ENCODE measurements at places on chromosomes 7 and 10. TPM values are rescaled to one million over a fixed set of nuclear protein-coding genes. Genes with fewer than 3 reads are reported as not detected.
A peak's percentile ranks its signal among the peaks of the same experiment; 100 is the strongest.

GRCh38 chr7:151342811-151343210 is 1.2 kb downstream of the NUB1 start:
- H3K4me3 ChIP-seq: peak overlapping the region; percentile 83
- no peaks in the 10 kb centered on the region for H3K27me3 ChIP-seq
- H3K36me3 ChIP-seq: peaks cover 39% of the 10 kb centered on the region
- H3K4me1 ChIP-seq: peaks cover 34% of the 10 kb centered on the region

DNA sequence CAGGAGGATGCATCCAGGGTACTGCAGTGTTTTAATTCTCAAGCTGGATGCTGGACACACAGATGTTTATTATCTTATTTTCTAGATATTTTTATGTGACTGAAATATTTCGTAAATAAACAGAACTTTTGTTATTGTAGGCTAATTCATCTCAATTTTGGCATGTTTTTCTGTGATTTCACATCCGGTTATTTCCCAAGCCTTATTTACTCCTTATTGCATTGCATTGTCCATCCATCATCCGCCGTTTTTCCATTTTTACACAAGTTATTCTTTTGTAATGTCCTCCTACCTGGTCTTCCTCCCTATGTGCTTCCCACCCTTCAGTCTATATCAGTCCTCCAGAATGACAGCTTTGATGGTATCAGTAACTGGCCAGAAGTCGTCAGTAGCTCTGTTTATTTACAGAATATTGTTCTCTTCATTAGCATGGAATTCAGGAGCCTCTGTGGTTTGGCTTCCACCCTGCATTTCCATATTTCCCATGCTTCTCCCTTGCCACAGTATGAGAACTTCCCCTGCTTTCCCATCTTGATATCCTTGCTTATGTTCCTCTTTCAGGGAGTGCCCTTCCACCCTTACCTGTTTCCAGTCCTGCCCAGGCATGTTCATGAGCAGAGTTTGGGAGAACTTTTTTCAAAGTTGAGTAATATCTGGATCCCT is 16.1 kb downstream of the GNAI1 start:
- H3K27ac ChIP-seq: no peak overlapping the region
- H3K4me3 ChIP-seq: no peak overlapping the region

DNA sequence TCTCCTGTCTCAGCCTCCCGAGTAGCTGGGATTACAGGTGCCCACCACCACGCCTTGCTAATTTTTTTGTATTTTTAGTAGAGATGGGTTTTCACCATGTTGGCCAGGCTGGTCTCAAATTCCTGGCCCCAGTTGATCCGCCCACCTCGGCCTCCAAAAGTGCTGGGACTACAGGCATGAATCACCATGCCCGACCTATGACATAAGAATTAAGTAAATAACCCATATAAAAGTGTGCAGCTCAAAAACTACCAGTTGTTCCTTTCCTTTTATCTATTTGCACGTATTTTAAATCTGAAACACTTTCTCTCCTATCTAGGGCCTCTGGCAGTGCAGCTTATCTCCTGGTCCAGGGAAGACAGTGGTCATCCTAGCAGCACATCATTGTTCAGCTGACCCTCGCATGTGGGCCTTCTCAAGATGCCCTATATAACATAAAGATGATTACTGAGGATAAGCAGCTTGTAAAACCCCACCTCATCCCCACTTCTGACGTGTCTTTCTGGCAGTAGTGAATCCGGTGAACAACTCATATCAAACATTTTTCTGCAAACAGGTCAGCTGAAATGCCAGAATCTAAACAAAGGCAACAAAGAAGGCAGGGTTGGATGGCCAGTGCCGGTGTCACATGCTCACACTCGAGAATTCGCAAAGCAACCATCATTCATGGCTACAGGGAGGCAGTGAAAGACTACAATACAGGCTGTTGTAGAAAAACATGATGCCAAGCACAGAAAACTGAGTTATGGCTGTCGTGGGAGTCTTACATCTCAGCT is 36.0 kb upstream of the KCNIP2 start:
- DNase-seq: no peak
- peaks cover 5% of the 10 kb centered on the region for H3K36me3 ChIP-seq
- H3K27ac ChIP-seq: no peak overlapping the region
- H3K4me1 ChIP-seq: peaks cover 15% of the 10 kb centered on the region

DNA sequence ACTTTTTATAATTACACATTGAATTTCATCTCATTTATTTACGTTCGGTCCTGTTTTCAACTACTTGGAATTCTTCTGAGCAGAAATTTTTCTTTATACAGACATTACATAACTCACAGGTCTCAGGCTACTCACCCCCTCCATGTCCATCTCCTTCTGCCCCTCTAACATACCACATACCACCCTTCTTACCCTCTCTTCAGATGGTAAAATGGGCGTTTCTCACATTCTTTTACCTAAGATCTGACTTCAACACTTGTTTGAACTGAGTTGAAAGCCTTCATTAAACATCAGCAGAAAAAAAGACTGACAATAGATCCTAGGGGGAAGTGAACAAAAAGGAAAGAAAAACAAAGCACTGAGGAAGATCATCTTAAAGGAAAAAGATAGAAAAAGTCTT is 309.7 kb downstream of the CTNNA3 start:
- H3K4me1 ChIP-seq: no peaks in the 10 kb centered on the region
- H3K27me3 ChIP-seq: peaks cover 6% of the 10 kb centered on the region
- H3K27ac ChIP-seq: no peak overlapping the region
- H3K36me3 ChIP-seq: no peaks in the 10 kb centered on the region

GRCh38 chr10:111739125-111739873 is 444.3 kb downstream of the GPAM start:
- no peaks in the 10 kb centered on the region for H3K36me3 ChIP-seq
- DNase-seq: no peak
- no peaks in the 10 kb centered on the region for H3K27me3 ChIP-seq
- no peak overlapping the region for H3K27ac ChIP-seq
- H3K4me1 ChIP-seq: no peaks in the 10 kb centered on the region

DNA sequence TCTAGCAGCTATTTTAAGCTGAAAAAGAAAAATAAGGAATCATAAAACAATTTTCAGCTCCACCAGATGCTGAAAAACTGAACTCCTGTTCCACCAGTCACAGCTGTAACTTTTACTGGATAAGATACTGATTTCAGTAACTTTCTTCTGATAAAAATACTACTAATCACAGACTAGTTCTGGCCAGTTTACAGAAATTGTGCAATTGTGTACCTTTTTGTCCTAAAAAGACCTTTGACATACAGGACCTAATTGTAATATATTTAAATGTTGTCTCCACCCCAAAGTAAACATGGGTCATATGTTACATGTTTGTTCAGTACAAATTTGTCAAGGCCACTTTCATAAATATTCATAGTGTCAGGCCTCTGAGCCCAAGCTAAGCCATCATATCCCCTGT is 27.1 kb upstream of the PIP start:
- no peaks in the 10 kb centered on the region for H3K4me1 ChIP-seq
- no peak overlapping the region for H3K4me3 ChIP-seq
- no peak for DNase-seq
- no peak overlapping the region for H3K27ac ChIP-seq
- H3K27me3 ChIP-seq: no peaks in the 10 kb centered on the region
- no peaks in the 10 kb centered on the region for H3K36me3 ChIP-seq

DNA sequence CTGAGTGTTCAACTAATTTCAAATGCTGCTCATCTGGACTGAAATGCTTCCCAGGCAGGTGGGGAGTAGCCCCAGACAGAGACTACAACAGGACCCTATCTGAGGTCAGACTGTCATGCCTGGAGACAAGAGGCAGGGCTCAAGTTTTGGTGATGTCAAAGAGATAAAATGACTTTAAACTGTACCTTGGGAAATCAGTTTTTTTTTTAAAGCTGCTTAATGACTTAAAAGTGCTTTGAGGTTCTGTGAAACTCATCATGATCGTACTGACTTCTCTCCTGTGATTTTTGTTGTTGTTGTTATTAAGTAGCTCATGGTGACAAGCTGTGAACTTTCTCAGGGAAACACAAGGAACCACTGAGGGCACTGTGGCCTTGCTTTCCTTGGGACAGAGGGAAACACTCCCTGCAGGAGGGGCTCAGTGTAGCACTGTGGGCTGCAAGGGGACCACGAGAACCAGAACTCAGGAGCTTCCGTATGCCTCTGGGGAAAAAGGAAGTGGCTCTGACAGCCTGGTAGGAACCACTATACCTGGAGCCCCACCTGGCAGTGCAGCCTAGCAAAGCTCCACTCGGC is 9.5 kb downstream of the HIPK2 start:
- peak overlapping the region; percentile 28 for H3K4me3 ChIP-seq
- peaks cover 65% of the 10 kb centered on the region for H3K4me1 ChIP-seq
- H3K27ac ChIP-seq: peak overlapping the region; percentile 94
- H3K27me3 ChIP-seq: no peaks in the 10 kb centered on the region

AFAP1L2 gene
- total RNA-seq: 4.8 TPM

DDC gene
- total RNA-seq: not detected

ACSM6 gene
- not detected for total RNA-seq

LRRC17 gene
- not detected for total RNA-seq

TRIM74 gene
- 1.7 TPM for total RNA-seq

GPR141 gene
- not detected for total RNA-seq

NKX1-2 gene
- not detected for total RNA-seq

All from activated CD8-positive, alpha-beta T cell treated with anti-CD3 and anti-CD28 coated beads, Interleukin-2, amount 10 ng/mL, durations not matched to agents 7 days and 5 days (primary cell).